Activated T-helper 2 cell treated with anti-CD3 and anti-CD28 coated beads, Interferon-gamma antibody, Interleukin-2, Interleukin-4, amounts not matched to agents 10 μg/mL and 5 μg/mL and 100 μg/mL, durations not matched to agents 14 hours and 24 hours and 36 hours (primary cell): ENCODE measurements at places on chromosomes 5 and 9. TPM values are rescaled to one million over a fixed set of nuclear protein-coding genes. Genes with fewer than 3 reads are reported as not detected.

DNA sequence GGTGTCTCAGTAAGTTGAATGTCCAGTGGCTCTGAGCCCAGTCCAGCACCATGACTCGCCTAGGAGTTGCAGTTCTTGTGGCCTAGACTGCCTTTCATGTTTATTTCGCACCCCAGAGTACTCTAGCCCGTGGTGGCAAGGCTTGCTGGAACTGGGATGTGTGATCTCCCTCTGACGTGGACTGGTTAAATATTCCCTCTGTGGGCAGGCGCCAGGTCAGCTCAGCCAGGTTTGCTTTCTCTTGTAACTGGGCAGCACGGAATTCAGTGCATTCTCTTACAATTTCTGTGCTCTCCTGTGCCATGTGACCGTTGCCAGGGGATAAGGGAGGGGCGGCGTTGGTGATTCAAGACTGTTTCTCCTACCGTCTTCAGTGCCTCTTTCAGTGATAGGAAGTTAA lies 270.8 kb downstream of the KDM4C start:
- H3K27ac ChIP-seq = no peak overlapping the region
- DNase-seq = no peak
- no peak overlapping the region for H3K4me3 ChIP-seq

DNA sequence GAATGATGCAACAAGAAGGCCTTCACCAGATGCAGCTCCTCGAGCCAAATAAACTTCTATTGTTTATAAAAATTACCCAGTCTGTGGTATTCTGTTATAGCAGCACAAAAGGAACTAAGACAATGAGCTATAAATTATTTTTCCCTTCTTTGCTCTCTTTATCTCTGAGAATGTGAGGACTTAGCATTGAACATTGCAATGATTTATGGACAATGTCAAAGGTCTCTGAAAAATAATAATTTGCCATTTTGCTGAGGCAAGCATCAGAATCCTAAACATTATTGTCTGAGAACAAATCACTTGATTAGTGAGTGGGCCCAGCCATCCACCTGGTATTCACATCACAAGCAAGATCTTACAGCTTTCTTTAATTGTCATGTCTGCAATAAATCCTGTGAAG lies 95.4 kb upstream of the SSBP2 start:
- no peak for DNase-seq
- no peak overlapping the region for H3K4me3 ChIP-seq
- H3K27me3 ChIP-seq = no peaks in the 10 kb centered on the region

GRCh38 chr5:11642438-11642837 lies 261.8 kb downstream of the CTNND2 start:
- H3K27me3 ChIP-seq = no peaks in the 10 kb centered on the region
- DNase-seq = no peak
- no peaks in the 10 kb centered on the region for H3K4me1 ChIP-seq
- H3K4me3 ChIP-seq = no peak overlapping the region
- no peaks in the 10 kb centered on the region for H3K36me3 ChIP-seq
- H3K27ac ChIP-seq = no peak overlapping the region

UBE2QL1 gene
- total RNA-seq = 0.67 and 0.68 TPM in 2 replicates

IL5 gene
- 100.0 and 113 TPM in 2 replicates for total RNA-seq

ERP44 gene
- 21.5 and 22.0 TPM in 2 replicates for total RNA-seq

DNA sequence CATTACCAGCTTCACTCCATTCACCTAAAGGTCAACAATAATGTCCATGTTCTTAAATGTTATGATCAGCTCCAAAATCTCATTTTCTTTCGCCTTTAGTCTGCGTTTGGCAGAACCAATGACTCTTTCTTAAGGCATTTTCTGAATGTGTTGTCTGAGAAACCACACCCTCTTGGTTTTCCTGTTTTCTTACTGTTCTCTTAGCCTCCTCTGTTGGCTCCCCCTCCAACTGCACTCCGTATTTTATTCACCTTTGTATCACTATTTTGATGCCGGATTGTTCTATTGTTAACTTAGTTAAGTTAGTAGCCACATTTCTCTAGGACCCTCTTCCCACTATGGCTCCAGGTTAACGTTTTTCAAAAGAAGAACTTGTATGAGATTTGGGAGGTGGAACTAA lies 185.6 kb downstream of the DMAC1 start:
- peaks cover 9% of the 10 kb centered on the region for H3K27me3 ChIP-seq
- H3K4me3 ChIP-seq = peak overlapping the region; percentile 47
- H3K4me1 ChIP-seq = peaks cover 16% of the 10 kb centered on the region
- no peak for DNase-seq
- H3K36me3 ChIP-seq = no peaks in the 10 kb centered on the region

- H3K4me3 ChIP-seq = no peak overlapping the region
- H3K36me3 ChIP-seq = no peaks in the 10 kb centered on the region
- DNase-seq = no peak
- no peaks in the 10 kb centered on the region for H3K4me1 ChIP-seq
Observed at GRCh38 chr5:78602400-78602799, 46.2 kb downstream of the LHFPL2 start.

DNA sequence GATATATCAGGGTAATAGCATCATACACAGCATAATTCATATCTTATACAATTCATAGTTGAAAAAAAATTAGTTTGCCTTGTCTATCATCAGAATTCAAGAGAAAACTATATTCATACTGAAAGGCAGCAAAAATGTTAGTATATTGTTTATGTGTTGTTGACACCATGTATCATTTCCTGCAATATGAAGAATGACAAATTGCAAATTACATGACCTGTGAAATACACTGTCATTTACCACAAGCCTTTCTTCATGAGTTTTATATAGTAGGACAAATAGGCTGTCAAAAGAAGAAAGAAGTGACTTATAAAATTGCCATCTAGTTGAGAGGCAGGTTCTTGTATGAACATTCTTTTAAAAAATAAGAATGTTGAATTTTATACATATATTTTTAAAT lies 1136.3 kb upstream of the CDH9 start:
- no peak overlapping the region for H3K27ac ChIP-seq
- no peaks in the 10 kb centered on the region for H3K36me3 ChIP-seq
- no peaks in the 10 kb centered on the region for H3K4me1 ChIP-seq
- DNase-seq = no peak
- H3K4me3 ChIP-seq = no peak overlapping the region
- no peaks in the 10 kb centered on the region for H3K27me3 ChIP-seq

DNA sequence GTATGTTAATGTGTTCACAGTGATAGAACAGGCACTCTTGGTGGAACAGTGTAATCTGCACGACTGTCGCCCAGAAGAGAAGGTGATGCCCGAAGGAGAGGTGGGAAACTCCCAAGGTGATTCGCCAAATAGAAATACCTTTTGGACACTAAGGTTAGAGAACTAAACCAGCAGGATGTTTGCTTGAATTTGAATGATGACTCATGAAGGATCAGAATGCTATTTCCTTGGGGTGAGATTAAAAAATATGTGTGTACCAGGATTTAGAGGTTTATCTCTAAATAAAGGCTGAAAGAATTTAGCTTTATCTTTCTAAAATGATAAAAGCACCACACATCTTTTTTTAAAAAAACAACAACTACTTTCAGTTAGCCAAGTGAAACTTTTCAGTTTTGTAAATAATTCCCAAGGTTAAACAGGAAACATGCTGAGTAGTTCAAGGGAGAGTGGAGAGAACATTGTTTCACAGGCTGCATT lies 297.4 kb upstream of the TAS2R1 start:
- no peak overlapping the region for H3K27ac ChIP-seq
- no peaks in the 10 kb centered on the region for H3K27me3 ChIP-seq
- no peaks in the 10 kb centered on the region for H3K4me1 ChIP-seq
- H3K4me3 ChIP-seq = no peak overlapping the region
- DNase-seq = no peak

ISL1 gene
- not detected in 2 replicates for total RNA-seq

- H3K36me3 ChIP-seq = no peaks in the 10 kb centered on the region
- H3K4me3 ChIP-seq = no peak overlapping the region
- H3K4me1 ChIP-seq = no peaks in the 10 kb centered on the region
- DNase-seq = no peak
- H3K27ac ChIP-seq = no peak overlapping the region
Observed at GRCh38 chr5:91403438-91403837, 20.3 kb upstream of the ARRDC3 start.

- no peaks in the 10 kb centered on the region for H3K36me3 ChIP-seq
- DNase-seq = no peak
- H3K4me3 ChIP-seq = no peak overlapping the region
- H3K4me1 ChIP-seq = no peaks in the 10 kb centered on the region
Observed at GRCh38 chr5:17487174-17487512, 10.9 kb upstream of the TAF11L2 start.

SPATA31D1 gene
- total RNA-seq = not detected in 2 replicates

SURF1 gene
- total RNA-seq = 32.4 and 33.0 TPM in 2 replicates

- H3K36me3 ChIP-seq = no peaks in the 10 kb centered on the region
- peaks cover 2% of the 10 kb centered on the region for H3K27me3 ChIP-seq
- no peak overlapping the region for H3K4me3 ChIP-seq
- DNase-seq = no peak
- H3K27ac ChIP-seq = no peak overlapping the region
- peaks cover 20% of the 10 kb centered on the region for H3K4me1 ChIP-seq
Observed at GRCh38 chr5:91142819-91143218, 240.3 kb downstream of the ARRDC3 start.

DNA sequence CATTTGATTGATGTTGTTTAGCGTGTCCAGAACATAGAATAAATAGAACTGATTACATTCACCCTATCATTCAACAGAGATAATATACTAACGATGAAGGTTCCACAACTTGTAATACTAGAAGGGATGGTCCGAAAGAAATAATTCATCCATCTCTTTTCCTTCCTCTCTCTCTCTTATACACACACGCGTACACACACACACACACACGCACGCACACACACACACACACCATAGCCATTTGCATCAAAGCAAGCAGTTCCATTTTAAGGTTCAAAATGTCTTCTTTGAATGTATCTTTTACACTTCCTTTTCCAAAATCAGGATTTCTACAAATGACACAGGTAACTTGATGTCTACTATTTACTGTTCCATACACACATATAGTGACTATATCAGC lies 887 bp downstream of the GDA start:
- DNase-seq = no peak
- no peaks in the 10 kb centered on the region for H3K4me1 ChIP-seq

GRCh38 chr5:168720575-168720974 lies 141.4 kb upstream of the PANK3 start:
- no peak overlapping the region for H3K27ac ChIP-seq
- no peaks in the 10 kb centered on the region for H3K4me1 ChIP-seq
- no peaks in the 10 kb centered on the region for H3K36me3 ChIP-seq
- DNase-seq = no peak
- H3K27me3 ChIP-seq = no peaks in the 10 kb centered on the region
- no peak overlapping the region for H3K4me3 ChIP-seq

GZMA gene
- 95.1 and 96.9 TPM in 2 replicates for total RNA-seq

SEMA4D gene
- total RNA-seq = 317 and 330 TPM in 2 replicates

NPR2 gene
- total RNA-seq = 10.4 and 12.0 TPM in 2 replicates

GRCh38 chr5:170477906-170478305 lies 25.9 kb upstream of the KCNIP1 start:
- no peaks in the 10 kb centered on the region for H3K4me1 ChIP-seq
- peaks cover 15% of the 10 kb centered on the region for H3K27me3 ChIP-seq
- H3K27ac ChIP-seq = no peak overlapping the region
- H3K36me3 ChIP-seq = no peaks in the 10 kb centered on the region
- DNase-seq = no peak
- H3K4me3 ChIP-seq = no peak overlapping the region

DNA sequence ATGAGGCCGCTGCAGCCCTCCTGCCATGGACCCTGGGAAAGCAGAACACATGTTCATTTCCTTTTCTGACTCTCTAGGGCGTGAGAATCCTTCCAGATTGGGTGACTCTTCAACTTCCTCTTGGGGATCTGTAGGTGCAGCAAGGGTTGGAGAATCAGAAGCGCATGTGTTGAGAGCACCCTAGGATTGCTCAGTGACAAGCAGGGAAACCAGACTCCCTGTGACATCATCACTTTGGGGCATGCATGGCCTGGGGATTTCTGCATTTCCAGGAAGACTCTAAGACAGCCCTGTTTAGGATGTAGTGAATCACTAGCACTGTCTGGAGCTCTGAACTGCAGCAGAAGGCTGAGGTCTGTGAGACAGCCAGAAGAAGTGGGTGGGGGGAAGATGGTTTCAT lies 15.1 kb upstream of the LCP2 start:
- H3K4me1 ChIP-seq = peaks cover 50% of the 10 kb centered on the region
- H3K4me3 ChIP-seq = peak overlapping the region; percentile 75

GRCh38 chr9:108831496-108832178 lies 24.1 kb downstream of the ACTL7B start:
- no peak for DNase-seq
- H3K27ac ChIP-seq = no peak overlapping the region
- no peak overlapping the region for H3K4me3 ChIP-seq
- H3K36me3 ChIP-seq = no peaks in the 10 kb centered on the region

ALDOB gene
- not detected in 2 replicates for total RNA-seq

GRCh38 chr5:76943006-76943405 lies 9.8 kb upstream of the CRHBP start:
- H3K4me1 ChIP-seq = peaks cover 3% of the 10 kb centered on the region
- no peak overlapping the region for H3K27ac ChIP-seq
- no peaks in the 10 kb centered on the region for H3K36me3 ChIP-seq
- peaks cover 34% of the 10 kb centered on the region for H3K27me3 ChIP-seq
- DNase-seq = no peak

DNA sequence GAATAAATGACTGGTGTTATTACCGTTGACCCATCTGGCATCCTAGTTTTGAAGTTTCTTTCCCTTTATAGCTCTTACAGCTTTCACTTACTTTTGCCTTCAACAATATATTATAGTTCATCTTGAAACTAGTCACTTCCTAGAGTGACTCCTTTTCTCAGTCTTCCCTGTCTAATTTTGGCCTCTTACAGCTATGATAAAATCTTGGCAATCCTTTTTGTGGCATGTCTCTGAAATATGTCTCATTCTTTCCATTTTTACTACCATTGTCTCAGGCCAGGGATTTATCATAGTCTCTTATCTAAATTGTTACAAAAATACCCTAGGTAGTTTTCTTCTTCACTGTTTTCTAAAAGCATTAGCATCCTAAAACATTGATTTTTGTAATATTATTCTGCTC lies 621.3 kb upstream of the ZNF608 start:
- no peaks in the 10 kb centered on the region for H3K27me3 ChIP-seq
- no peak overlapping the region for H3K4me3 ChIP-seq
- H3K27ac ChIP-seq = no peak overlapping the region

DNA sequence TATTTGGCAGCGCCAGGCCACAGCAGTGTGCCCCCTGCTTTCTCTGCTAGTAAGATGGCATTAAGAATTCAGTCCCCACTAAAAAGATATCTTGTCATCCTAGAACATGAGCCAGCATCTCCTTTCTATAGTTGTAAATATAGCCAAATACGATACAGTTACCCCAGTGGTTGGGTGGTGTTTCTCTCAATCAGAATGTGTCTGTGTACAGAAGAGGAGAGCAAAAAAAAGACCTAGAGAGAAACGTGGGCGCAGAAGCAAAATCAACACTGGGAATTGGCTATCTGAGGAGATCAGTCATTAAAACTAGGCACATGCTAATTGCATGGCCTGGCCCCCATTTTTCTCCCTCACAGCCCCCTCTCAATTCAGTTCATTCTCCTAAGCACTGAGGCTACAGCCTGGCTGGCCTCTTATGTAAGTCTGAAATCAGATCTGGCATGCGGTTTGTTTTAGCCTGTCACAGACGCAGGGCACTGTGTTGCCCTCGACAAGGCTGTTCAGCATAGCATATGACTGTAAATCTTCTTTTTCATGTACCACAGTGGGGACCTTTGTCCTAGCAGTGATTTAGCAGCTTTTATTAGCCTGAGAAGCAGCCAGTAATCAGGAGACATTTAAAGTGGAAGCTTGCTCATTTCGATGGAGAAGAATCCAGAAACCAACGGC lies 57.8 kb downstream of the RORB start:
- no peak overlapping the region for H3K4me3 ChIP-seq
- H3K27me3 ChIP-seq = peaks cover 21% of the 10 kb centered on the region
- H3K36me3 ChIP-seq = no peaks in the 10 kb centered on the region
